Esophagus squamous epithelium (tissue), 5 donors: ENCODE measurements at places on chromosomes 4 and X.

GRCh38 chr4:138034871-138035270, 207.3 kb downstream of the SLC7A11 start:
- no peak for DNase-seq

DNA sequence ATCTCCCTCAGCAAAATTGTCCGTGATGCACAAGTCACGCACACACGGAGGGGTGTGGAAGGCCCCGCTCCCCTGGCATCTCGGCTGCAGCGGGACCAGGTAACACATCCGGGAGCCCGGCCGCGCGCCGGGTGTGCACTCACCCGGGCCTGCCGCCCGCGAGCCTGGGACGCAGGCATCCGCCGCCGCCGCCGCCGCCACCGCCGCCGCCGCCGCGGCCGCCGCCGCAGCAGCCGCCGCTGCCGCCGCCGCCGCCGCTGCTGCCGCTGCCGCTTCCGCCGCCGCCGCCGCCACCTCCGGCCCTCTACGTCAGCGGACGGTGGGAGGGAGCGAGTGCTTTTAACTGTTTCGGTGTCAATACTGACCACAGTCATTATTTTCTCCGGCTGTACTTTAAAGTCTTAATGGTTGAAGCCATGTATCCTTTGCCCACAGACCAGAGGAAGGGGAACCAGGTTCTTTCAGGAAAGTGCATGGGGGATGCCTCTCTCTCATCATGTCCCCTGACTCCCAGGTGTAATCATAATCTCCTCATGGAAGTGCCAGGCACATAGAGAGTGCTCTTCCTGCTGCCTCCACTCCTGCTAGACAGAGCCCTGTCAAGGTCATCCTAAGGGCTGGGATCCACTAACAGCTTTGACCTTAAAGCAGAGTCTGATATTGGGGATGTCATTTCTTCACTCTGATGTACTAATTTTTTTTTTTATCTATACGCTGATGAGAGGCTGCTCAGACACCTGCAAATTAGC, 38.0 kb downstream of the MAGEE2 start:
- no peak for DNase-seq

DNA sequence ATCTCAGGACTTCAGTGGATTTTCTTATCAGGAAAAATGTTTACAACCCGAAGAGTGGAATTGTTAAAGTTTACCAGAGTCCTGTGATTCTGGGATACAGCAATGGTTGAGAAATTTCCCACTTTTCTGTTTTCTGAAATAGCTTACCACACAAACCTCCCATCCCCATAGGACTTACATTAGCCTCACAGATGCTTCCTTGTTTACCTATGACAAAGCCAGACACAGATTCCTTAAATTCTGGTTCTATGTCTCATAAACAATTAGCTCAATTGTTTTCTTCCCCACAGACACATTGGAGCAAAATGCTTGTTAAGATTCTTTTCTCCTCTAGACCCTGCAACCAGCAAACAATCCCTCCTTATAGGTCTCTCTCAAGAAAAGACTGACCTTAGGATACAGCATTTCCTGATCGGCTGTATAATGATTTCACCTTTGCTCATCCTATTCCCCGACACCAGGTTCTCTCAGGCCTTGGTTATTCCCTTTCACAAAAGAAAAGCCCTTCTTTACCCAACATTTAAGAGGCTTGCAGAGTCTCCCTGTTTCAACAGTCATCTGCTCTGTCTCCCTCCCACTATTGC, 886.2 kb downstream of the ARAP2 start:
- DNase-seq: no peak

GRCh38 chr4:119209077-119209476, 3.4 kb upstream of the USP53 start:
- no peak for DNase-seq

GRCh38 chrX:10414156-10414824, 206.1 kb downstream of the MID1 start:
- no peak for DNase-seq
